ENCODE measurements at places on chromosomes 12 and 14. TPM values are rescaled to one million over a fixed set of nuclear protein-coding genes. Genes with fewer than 3 reads are reported as not detected.

The TXNDC16 gene
- 7.1 TPM for total RNA-seq

The IL23A gene
- total RNA-seq = not detected

The TMTC2 gene
- 14.6 TPM for total RNA-seq

The PRB2 gene
- 0.39 TPM for total RNA-seq

The CMKLR1 gene
- 7.5 TPM for total RNA-seq

The RBP5 gene
- total RNA-seq = not detected

The CLEC4D gene
- total RNA-seq = 0.26 TPM

The LRP1-AS gene
- total RNA-seq = not detected

The SPIC gene
- not detected for total RNA-seq
